ENCODE measurements at places on chromosomes 5 and 9. TPM values are rescaled to one million over a fixed set of nuclear protein-coding genes. Genes with fewer than 3 reads are reported as not detected.

The SLC6A7 gene
- total RNA-seq: 12.3 TPM

The GARIN3 gene
- total RNA-seq: not detected

The CDKN2B gene
- 375 TPM for total RNA-seq

The ATG12 gene
- 38.6 TPM for total RNA-seq

The SOHLH1 gene
- not detected for total RNA-seq

The GABRB2 gene
- 3.1 TPM for total RNA-seq

The FANCG gene
- total RNA-seq: 17.0 TPM

The IL3 gene
- total RNA-seq: not detected

The NKD2 gene
- total RNA-seq: 9.9 TPM

The EQTN gene
- total RNA-seq: 2.3 TPM

The REXO4 gene
- total RNA-seq: 21.0 TPM

The ZFAND5 gene
- total RNA-seq: 170 TPM

GRCh38 chr5:59540366-59540765, 353.2 kb downstream of the PDE4D start:
- DNase-seq: no peak

DNA sequence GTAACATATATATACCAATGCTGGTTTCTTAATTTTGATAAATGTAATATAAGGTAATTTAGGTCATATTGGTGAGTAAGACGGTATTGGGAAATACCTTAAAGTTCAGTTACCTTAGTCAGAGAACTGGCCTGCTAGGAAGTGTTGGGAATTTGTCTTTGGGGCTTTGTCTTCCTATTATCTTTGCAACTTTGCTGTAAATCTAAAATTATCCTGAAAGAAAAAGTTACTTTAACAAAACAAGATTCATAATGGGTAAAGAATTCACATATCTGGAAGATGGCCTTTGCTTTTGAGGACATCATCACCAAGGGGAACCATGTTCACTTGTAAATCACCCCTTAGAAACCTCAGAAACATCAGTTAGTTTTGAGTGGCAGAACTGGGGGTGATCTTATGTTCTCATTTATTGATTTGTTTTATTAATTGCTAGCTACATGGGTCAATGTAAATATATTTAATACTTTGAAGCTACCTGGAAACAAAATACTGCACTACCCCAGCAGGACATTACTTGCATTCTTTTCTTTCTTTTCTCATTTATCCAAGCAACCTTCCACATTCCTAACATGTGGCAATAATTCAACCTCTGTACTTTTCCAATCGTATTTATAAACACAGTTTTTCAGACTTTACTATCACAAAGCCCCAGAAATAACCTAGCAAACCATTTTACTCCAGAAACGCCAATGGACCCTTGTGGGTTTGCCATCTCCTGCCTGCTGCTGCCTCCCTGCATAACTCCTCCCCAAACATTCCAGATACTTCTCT, 41.4 kb downstream of the GLIS3 start:
- DNase-seq: no peak

DNA sequence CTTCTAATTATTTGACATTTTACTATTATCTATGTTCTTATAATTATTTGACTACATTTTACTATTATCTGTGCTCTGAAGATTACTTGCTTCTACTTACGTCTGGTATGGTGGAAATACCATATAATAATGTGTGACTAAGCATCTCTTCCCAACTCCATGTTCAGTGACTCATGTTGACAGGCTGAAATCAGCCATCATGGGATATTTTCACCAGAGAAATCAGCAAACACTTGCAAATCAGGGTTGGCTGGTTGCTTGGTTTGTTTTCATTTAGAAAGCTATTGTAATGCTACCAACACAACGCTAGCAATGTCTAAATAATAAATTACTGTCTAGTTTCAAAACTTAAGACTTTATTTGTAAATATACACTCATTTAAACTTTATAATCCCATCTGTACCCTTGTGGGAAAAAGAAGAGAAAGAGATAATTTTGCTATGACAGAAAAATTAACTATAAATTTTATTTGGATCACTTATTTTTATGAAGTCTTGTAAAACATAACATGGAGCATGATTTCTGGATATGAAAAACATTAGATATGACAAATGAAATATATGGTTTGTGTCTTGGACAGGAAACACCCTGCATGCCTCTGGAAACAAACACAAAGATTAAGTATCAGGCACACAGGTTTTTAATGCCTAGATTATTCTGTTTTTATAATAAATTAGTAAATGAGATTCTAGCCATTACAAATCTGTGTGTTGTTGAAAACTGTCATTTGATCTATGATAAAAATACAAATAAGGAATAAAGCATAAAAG, 337.6 kb downstream of the BNC2 start:
- no peak for DNase-seq

GRCh38 chr5:57754616-57755015, 272.0 kb upstream of the ACTBL2 start:
- DNase-seq: no peak

DNA sequence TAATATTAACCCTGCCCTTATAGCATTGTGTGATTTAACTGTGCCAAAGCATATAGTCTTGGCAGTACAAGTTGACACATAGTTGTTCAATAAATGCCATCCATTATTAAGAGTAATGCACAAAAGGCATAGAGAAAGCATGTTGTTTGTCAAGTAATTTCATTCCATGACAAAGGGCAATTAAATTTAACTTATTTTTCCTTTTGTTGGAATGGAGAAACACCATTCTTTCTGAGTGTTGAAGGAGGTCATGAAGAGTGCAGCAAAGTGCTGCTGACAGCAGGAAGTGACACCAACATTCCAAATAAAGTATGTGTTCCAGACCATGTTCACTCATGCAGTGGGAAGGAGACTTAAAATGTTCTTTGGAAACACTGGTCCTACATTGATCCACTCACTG, 29.1 kb downstream of the ANKDD1B start:
- no peak for DNase-seq

- no peak for DNase-seq
Measured at GRCh38 chr5:127799293-127799905, 96.2 kb downstream of the CCDC192 start.

DNA sequence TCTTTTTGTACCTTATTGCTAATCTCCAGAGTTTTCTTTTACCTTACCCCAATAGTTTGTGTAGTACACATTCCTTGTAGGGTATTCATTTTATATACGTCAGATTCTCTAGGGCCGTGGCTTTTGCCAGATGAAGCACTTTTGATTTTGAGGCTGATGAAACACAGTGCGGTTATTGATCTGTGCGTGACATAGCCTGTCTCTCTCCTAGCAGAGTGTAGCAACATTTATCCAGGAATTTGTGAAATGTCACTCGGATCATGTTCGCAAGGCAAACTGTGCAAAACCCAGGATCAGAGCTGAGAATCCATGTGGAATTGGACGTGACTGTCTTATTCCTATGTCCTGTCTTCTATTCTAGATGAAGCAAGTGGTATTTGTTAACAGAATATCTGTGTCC, 142.0 kb upstream of the SH3GL2 start:
- DNase-seq: no peak

DNA sequence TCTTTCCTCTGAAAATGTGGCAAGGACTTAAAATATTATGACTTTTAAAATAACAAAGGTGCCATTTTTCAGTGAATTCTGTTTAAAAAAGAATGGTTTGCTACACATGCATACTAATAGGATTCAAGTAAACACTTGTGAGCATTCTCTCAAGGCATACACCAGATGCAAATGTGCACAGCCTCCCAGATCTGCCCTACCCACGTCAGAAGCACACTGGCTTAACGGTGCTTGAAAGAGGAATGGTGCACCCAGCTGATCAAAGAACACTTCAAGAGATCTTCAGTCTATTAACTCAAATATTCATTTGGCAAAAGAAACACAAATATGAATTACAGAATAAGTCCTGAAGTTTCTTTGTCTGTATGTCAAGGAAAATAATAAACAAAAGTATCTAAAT, 15.8 kb downstream of the GABRB2 start:
- no peak for DNase-seq

DNA sequence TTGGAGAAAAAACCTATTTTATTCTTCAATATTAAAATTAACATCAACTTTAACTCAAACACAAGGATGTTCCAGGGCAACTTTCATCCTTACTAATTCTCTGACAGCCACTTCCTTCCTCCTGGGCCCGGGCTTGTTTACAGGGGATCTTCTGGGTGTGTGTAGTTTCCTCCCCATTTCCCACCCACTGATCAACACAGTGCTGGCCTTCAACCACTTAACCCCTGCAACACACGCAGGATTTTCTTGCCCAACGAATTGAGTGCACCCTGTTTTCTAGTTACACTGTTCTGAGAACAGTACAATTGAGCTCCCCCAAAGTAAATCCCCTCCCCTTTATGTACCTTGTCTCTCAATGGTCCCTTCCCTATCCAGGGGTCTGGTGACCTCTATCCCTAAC, 83.1 kb upstream of the RANBP3L start:
- DNase-seq: no peak

DNA sequence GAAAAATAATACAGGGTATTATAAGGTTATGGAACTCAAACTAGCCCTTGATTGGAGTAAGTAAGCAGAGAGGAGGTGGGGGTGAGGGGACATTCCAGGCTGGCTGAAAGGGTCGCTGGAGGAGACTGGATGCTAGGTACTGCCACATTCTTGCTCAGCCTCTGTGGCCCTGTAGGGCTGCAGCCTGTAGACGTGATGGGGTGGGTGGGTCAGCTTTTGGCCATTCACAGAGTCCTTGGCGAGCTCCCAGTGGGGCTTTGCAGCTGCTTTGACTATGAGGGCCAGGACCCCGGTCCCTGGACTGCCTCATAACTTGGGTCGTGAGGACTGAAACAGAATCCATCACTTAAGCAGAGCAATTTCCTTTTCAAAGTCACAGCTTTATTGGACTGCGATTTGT, 4.2 kb upstream of the GDNF start:
- DNase-seq: no peak

GRCh38 chr5:168327451-168327850, 36.0 kb downstream of the WWC1 start:
- DNase-seq: no peak

- DNase-seq: no peak
Measured at GRCh38 chr9:4592295-4592694, 69.8 kb upstream of the PLPP6 start.

DNA sequence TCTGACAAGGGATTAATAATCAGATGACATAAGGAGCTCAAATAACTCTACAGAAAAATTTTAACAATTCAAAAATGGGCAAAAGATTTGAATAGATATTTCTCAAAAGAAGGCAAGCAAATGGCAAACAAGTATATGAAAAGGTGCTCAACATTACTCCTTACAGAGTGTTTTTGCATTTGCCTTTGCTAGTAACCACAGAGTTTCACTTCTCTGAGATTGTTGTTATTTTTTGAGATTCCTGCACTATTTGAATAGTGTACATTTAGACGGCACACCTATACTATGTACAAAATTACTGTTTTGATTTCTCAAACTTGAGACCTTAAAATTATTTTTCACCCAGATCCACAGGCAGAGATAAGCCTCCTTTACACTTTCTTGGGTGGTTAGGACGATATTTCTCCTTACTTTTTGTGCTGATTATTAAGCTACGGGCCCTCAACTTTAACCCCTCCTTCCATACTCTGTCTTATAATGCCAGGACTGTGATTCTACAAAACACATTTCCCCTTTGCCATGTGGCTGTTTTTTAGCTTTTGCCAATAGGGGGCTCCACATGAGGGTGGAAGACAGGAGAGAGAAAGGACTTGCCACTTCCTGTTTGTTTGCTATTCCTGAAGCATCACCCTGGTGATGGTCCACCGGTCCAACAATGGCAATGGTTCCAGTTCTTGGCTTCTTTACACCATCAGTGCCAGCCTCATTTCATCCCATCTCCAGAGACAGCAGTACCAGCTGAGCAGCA, 65.0 kb upstream of the DAP start:
- DNase-seq: no peak

GRCh38 chr9:98455256-98456155, 200.1 kb upstream of the TBC1D2 start:
- DNase-seq: no peak

DNA sequence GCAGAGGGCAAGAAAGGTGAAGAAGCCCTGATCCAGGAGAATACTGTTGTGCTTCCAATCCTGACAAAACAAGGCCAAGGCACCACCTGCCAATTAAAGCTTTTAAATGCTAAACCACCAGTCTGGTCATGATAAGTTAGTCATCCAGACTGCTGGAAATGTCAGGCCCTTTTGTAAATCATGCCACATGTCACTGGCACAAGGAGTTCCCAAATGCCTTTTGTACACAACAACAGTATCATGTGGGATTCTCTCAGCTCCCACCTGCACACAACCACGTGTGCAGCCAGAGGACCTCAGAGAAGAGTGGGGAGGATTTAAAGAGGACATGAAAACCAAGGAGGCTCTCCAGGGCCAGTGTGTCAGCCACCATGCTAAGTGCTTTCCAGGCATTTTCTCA, 99.3 kb downstream of the CDK5RAP2 start:
- DNase-seq: no peak

- no peak for DNase-seq
Measured at GRCh38 chr5:143862271-143862670, 50.3 kb downstream of the HMHB1 start.

DNA sequence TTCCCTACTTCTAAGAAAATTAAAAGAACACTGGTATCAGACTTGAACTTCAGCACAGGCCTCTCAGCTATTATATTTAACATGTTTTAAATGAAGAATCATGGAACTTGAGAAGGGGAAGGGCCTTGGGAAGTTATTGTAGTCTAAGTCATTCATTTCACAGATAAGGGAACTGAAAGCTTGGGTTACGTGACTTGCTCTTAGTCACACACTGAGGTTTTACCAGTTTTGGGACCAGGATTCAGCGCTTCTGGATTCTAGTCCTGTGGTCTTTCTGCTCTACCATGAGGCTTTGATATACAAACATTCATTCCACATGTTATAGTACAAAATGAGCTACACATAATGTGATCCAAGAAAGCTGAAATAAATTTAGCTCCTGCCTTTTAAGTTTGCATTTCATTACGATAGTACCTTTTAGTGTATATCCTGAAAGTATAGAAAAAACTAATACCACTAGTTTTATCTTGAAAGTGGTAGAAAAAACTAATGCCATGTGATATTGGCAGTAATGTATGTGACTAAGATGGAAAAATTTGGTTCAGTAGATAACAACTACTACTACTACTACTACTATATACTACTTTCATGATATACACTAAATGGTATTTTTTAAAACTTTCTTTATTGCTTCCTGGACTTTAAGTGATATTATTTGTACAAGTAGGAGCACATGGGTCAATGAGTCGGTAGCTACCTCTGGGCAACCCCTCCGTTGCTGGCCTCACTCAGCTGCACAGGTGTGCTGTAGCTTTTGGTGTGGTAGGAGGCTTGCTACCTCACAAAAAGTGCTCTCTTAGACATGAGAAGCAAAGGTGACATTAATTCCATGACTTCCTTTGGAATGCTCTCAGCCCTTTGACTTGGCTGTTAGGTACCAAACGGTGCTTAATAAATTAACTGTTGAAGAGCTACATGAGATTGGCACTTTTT, 40.7 kb downstream of the F2RL2 start:
- no peak for DNase-seq

GRCh38 chr5:93360436-93361088, 220.5 kb downstream of the NR2F1-AS1 start:
- no peak for DNase-seq

Data from Peyer's patch (tissue), 4 donors.